ENCODE measurements at places on chromosomes 2 and 18.

GRCh38 chr2:149662556-149662955 lies 75.0 kb upstream of the MMADHC start:
- DNase-seq, result no peak

- DNase-seq, result no peak
Measured at GRCh38 chr2:107338059-107338458, 452.1 kb upstream of the ST6GAL2 start.

GRCh38 chr2:16040271-16041010 lies 100.1 kb downstream of the MYCN start:
- no peak for DNase-seq

GRCh38 chr18:79625195-79625923 lies 54.2 kb upstream of the CTDP1 start:
- DNase-seq, result peak; percentile 44

DNA sequence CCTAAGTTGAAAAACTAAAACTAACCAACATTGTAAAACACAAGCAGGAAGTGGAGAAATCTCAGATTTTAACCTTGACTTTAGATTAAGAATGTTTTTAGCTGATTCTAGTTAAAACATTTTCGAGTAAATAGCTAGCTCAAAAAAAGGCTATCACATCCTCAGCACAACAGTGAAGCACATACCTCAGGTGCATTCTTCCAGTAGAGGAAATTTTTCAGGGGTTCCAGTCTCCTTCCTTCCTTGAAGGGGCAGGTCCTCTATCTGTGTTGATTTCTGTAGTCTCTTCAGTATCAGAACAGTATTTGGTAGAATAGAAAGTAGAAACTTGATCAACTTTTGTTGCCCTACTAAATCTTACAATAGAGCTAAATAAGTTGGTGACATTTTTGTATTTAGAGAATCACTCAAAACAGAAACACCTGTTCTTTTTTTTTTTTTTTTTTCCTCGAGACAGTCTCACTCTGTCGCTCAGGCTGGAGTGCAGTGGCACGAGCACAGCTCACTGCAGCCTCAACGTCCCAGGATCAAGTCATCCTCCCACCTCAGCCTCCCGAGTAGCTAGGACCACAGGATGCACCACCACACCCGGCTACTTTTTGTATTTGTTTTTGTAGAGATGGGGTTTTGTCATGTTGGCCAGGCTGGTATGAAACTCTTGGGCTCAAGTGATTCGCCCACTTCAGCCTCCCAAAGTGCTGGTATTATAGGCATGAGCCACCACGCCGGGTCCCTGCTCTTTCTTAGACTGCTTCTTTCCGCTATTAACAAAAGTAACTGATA lies 6.9 kb upstream of the GPR155 start:
- no peak for DNase-seq

All from G401 (cell line).